ENCODE measurements at places on chromosomes 5 and 9. TPM values are rescaled to one million over a fixed set of nuclear protein-coding genes. Genes with fewer than 3 reads are reported as not detected.
A peak's percentile ranks its signal among the peaks of the same experiment; 100 is the strongest.

Gene CER1
- not detected for total RNA-seq

Gene CARD19
- 40.5 TPM for total RNA-seq

GRCh38 chr5:52693280-52693679 is 94.4 kb upstream of the ITGA1 start:
- H3K36me3 ChIP-seq, result no peaks in the 10 kb centered on the region
- peak; percentile 36 for DNase-seq
- H3K4me1 ChIP-seq, result peaks cover 42% of the 10 kb centered on the region
- no peak overlapping the region for H3K4me3 ChIP-seq

GRCh38 chr5:132046880-132047299 is 13.6 kb upstream of the IL3 start:
- no peak overlapping the region for H3K4me3 ChIP-seq
- no peak overlapping the region for H3K27ac ChIP-seq
- no peak for DNase-seq
- H3K4me1 ChIP-seq, result no peaks in the 10 kb centered on the region
- no peaks in the 10 kb centered on the region for H3K36me3 ChIP-seq

GRCh38 chr5:128574041-128574440 is 36.0 kb upstream of the FBN2 start:
- H3K27me3 ChIP-seq, result peaks cover 3% of the 10 kb centered on the region
- H3K4me1 ChIP-seq, result peaks cover 56% of the 10 kb centered on the region
- peak; percentile 18 for DNase-seq
- H3K27ac ChIP-seq, result no peak overlapping the region

All from HFFc6 (cell line).